Ovary (tissue), 10 donors: ENCODE measurements at places on chromosomes 13 and 19. TPM values are rescaled to one million over a fixed set of nuclear protein-coding genes. Genes with fewer than 3 reads are reported as not detected.

The KLF5 gene
- polyA plus RNA-seq = 2.5 TPM

The COL4A2 gene
- polyA plus RNA-seq = 136 TPM

The CCDC70 gene
- not detected for polyA plus RNA-seq

The ZNF579 gene
- 10.5 TPM for polyA plus RNA-seq

The RASAL3 gene
- polyA plus RNA-seq = 0.63 TPM

The CEACAM4 gene
- polyA plus RNA-seq = 0.27 TPM

The ZNF709 gene
- polyA plus RNA-seq = 2.5 TPM
